CD4-positive, alpha-beta T cell treated with Interleukin-4 for 4 hours (primary cell): ENCODE measurements at places on chromosomes 3 and 15.
A peak's percentile ranks its signal among the peaks of the same experiment; 100 is the strongest.

DNA sequence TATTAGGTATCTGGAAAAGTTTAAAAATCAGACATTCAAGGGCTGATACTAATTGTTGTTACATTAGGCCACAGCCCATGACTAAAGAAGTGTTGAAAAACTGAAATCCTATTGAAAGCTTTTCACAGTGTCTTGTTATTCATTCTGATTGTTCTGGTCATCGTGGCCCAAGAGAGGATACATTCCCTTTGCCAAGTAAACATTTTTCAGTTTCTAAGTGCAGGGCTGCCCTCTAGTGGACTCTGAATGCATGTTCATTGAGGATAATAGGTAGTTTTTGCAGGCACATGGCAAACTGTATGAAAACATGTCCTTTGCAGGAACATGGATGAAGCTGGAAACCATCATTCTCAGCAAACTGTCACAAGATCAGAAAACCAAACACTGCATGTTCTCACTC, 181.1 kb downstream of the MYRIP start:
- peak; percentile 2 for DNase-seq

- DNase-seq = no peak
Observed at GRCh38 chr3:114741066-114741465, 406.0 kb downstream of the ZBTB20 start.

- no peak for DNase-seq
Observed at GRCh38 chr3:80769683-80770082, 991.8 kb downstream of the GBE1 start.

DNA sequence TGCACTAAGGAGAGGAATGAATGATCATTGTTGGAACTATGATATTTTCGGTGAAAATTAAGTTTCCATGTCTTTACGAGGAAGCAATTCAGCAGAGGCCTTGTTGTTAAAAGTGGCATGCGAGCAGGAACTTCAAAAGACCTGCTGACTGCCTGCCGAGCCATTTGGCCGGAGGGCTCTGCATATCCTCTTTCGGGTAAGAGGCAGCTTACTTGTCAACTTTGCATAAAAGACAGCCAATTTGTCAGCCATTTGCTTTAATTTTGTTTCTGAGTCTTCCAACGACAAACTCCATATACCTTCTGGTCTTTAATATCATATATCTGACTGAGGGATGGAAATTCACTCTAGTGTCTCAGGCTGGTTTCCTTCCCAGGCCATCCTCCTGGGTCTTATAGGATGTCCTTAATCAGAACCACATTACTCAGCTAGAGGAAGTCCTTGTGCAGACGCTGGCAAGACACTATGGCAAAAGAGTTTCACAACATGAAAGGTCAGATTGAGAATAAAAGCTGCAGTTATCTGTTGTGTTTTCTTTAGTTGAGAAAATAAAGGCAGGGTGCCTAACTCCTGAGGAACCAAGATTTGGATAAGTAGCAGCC, 128.7 kb upstream of the WNT5A start:
- DNase-seq = no peak

GRCh38 chr3:3038201-3038991, 71.8 kb downstream of the IL5RA start:
- DNase-seq = no peak
